ENCODE measurements at places on chromosomes 13 and 19.
A peak's percentile ranks its signal among the peaks of the same experiment; 100 is the strongest.

DNA sequence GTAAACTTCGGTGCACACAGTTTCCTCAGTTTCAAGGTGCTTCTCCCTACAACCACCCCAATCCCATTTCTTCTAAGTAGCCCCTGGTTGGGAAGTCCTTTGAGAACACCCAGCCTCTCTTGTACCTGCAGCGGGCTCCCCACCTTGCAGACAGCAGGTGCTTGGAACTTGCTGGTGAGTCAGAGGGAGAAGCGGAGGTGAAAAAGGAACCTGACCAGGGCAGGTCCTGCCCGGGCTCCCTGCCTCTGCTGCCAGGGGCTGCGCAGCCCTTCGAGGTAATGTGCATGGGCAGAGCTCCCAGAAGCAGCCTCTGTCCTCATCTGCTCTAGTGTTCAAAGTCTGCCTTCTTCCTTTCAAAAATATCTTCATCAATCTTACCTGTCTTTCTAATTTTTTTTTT, 274.0 kb upstream of the SOX1 start:
- DNase-seq = no peak

DNA sequence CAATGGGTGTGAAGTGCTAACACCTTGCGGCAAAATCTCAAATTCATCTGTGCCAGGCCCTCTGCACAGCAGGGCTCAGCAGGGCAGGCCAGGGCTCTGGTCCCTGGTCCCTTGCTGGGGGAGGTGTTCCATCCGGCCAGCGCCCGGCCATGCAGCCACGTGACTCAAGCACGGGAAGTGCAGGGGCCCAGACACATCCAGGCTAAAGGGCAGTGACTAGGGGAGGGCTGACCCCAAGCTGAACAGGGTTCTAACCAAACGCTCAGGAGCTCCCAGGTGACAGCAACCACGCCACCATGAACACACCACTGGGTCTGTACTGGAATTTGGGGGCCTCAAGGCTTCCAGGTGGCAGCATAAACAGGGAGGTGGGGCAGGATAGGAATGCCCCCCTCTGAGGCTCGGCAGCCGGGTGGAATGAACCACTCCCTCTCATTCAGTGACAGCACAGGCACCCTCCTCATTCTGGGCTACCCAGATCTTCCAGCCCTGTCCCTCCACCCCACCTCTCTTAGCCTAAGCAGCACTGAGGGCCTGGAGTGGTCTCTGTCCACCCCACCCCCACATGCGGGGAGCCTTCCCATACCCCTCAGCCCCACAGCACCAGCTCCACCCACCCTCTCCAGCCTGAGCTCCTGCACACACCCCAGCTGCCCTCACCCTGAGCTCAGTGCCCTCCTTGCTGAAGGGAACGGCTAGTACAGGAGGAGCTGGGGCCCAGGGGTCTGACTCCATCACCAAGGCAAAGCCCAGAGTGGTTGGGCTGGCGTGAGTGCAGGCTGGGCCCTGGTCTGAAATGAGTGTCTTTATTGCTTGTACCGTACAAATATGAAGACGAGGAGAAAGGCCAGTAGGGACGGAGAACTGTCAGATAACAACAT, 5.3 kb upstream of the CCNP start:
- no peak for DNase-seq

DNA sequence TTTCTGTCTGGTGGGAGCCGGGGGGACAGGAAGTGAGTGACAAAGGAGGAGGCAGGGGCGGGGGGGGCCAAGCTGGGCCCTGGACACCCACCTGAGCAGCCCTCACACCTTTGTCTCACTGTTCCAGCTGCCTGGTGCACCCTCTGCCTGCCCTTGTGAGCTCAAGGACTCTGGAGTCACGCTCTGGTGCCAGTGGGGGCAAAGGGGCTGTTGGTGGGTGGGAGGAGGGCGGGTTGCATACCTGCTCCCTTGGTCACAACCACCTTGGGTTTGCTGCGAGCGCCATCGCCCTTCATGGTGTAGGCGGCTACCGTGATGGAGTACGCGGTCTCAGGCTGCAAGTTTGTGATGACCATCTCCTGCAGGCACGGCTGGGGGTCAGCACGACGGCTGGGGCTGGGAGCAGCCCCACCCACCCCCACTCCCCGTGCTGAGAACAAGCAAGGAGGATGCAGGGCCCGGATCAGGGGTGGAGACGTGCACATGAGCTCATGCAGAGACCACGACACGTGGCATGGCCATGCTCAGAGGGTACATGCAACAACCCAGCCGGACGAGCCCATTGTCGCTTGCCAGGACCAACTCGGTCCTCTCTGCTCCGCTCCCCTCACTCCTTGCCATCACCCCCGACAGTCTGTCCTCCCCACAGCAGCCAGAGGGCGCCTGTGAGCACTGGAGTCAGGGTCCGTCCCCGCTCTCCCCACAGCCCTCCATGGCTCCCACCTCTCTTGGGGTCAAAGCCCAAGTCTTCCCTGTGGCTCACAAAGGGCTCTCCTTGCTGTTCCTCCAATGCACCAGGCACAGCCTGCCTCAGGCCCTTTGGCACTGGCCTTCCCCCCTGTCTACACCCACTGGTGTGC, 114.9 kb downstream of the PTPRS start:
- DNase-seq = no peak

DNA sequence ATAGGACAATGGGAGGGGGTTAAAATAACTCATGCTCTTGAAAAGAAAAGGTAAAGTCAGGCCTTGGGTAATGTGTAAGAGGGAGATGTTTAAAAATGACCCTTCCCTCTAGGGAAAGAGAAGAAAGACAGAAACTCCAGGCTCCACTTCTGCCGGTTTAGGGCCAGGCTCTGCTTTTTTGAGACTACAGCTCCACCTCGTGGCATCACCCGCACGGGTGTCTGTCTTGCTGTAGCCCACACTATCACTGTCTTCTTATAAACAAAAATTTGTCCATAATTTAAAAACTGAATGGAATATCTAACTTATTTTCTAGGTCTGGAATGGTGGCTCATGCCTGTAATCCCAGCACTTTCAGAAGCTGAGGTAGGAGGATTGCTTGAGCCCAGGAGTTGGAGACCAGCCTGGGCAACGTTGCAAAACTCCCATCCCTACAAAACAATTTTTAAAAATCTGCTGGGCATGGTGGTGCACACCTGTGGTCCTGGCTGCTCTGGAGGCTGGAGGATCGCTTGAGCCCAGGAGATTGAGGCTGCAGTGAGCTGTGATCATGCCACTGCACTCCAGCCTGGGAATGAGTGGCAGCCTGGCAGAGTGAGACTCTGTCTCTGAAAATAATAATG, 65.1 kb upstream of the GTF3A start:
- peak; percentile 4 for DNase-seq

Measured in activated naive CD4-positive, alpha-beta T cell (primary cell).